ENCODE measurements at places on chromosomes 6 and 20.

GRCh38 chr6:127096167-127096566 is 22.3 kb upstream of the RSPO3 start:
- DNase-seq = no peak

- no peak for DNase-seq
These were observed 23.9 kb upstream of the PRND start for GRCh38 chr20:4697831-4698221.

GRCh38 chr6:25006565-25007001 is 70.8 kb upstream of the RIPOR2 start:
- peak; percentile 67 for DNase-seq

DNA sequence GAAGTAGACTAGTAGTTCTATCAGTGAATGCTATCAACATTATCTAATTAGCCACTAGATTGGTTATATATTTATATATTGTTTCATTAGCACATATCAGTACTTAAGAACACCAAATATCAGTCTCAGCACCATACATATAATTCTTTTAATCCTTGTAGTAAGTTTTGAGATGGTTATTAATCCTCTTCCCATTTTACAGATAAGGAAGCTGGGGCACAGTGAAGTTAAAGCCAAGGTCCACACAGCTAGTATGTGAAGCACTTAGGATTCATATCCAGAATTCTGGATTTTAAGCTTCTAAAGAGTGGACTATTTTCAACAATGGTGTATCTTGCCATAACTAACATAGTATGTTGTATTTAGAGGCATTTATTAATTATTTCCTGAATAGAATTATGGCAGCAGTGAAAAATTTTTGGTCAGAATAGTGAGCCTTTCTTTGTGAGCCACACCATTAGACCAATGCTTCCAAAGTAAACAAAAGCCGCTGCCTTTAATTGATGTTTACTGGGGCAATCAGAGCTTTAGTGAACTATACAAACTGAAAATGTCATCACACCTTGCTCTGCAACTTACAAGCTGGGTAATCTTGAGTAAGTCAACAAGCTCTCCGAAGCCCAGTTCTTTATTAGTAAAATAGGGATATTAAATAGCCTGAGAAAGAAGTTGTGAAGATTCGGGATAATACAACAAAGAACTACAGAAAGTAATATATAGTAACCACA is 41.9 kb upstream of the HBS1L start:
- DNase-seq = no peak

- no peak for DNase-seq
These were observed 7.5 kb upstream of the GLP1R start for GRCh38 chr6:39041072-39041471.

DNA sequence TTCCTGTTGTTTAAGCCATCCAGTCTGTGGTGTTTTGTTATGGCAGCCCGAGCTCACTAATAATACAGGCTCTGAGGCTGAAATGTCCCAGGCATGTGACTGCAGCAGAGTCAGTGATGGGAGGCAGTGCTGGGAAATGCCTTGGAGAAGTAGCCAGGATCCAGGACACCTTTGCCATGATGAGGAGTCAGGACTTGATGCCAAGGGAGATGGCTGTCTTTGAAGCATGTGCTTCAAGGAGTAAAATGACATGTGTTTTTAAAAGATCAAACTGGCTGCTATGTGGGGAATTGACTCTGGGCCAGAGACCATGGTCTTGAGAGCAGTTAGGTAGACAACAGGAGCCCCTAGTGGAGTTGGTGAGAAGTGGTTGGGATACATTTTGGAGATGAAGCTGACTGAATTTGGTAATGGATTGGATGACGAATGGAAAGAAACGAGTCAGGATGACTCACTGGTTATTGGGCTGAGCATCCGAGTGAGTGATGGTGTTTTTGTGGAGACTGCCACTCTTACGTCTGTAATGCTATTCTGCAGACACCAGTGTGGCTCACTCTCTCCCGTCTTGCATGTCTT is 322.2 kb downstream of the PLCB1 start:
- DNase-seq = no peak

DNA sequence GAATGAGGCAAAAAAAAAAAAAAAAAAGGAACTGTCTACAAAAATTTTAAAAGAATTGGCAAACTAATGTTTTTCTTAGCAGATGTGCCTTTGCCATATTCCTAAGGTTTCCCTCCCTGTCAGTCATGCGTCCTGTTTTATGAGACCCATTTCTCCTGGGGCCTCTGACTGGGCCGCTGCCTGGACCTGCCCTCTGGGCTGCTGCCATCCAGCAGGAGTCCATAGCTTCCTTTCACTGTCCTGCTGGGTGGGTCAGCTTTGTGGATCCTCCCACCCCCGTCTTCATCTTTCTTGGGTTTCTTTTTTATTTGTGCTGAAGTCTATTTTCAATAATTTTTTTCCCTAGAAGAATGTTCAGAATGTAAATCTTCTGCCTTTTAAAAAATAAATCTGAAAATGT is 110.8 kb upstream of the SCP2D1 start:
- DNase-seq = no peak

GRCh38 chr6:22219925-22220324 is 76.9 kb downstream of the PRL start:
- no peak for DNase-seq

GRCh38 chr6:17011985-17012384 is 89.9 kb upstream of the STMND1 start:
- DNase-seq = no peak

DNA sequence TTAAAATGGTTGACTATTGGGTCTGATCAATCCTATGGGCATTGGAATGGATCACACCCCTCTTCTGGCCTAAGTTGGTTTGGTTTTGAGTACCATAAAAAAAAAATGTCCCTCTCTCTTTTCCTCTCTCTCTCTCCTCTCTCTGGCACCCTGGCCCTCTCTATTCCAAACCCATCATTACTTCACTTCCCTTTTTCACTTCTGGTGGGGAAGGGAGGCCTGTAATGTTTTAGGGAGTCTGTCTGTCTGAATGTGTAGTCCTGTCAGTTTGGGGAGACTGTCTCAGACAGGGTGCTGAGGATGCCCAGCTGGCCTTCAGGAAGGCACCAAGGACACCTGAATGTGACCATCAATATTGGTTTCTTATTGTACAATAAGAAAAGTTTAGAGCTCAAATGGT is 165.8 kb downstream of the CD24 start:
- DNase-seq = no peak

All from germinal center (tissue), 1 donor.